ENCODE measurements at places on chromosomes 1 and 21.
A peak's percentile ranks its signal among the peaks of the same experiment; 100 is the strongest.

- DNase-seq: no peak
These were observed 4.6 kb upstream of the WNT2B start for GRCh38 chr1:112504001-112504660.

- peak; percentile 82 for DNase-seq
These were observed at the start of gene DPYD for GRCh38 chr1:97920832-97921571. TSS of gene DPYD (minus strand) at chr1:97921034. CDS start at chr1:97920922, 112 bp downstream.

- no peak for DNase-seq
These were observed 6.2 kb downstream of the DAP3 start for GRCh38 chr1:155695072-155695471.

DNA sequence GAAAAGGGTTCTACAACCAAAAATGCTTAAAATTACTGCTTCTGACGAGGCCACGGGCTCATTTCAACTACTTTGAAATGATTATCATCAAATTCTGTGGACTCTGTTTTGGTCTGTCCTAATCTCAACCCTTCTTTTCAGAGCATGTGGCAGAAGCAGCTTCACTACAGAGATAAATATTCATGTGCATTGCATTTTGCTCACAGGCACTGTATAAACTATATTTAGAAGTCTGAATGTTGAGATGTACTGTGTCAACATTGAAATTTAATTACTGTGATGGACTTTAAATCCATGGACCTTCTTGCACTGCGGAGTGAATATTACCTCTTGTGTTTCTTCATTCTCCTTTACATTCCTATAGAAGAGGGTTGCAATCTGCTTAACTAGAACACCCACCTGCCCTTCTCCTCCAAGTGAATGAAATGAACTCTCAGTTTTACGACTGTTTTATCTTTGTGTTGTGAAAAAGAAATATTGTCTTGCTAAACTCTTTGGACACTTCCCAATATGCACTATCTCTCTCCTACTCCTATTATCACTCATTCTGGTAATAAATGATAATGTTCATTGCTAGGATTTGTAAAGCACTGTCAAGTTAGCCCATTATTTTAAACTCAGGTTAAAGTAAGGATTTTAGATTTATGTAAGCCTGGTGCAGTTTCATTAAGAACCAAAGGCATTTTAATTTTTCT, 281.2 kb upstream of the ST6GALNAC5 start:
- no peak for DNase-seq

DNA sequence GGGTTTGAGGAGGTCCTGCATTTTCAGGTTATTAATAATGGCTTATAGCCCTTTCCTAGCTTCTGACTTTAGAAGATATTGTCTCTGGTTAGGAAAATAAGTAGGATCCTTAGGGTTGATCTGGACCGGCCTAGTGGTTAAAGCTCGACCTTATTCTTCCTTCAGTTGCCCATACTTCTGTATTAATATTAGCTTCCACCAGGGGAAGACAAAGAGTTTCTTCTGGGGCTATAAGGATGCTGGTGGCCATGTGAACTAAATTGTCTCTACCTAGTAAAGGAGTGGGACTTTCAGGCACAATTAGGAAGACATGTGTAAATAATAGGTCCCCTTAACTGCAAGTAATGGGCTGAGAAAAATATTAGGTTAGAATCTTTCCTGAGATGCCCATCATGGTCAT, 20.6 kb upstream of the FCGR2A start:
- no peak for DNase-seq

GRCh38 chr1:78419309-78419708, 71.5 kb upstream of the PTGFR start:
- no peak for DNase-seq

DNA sequence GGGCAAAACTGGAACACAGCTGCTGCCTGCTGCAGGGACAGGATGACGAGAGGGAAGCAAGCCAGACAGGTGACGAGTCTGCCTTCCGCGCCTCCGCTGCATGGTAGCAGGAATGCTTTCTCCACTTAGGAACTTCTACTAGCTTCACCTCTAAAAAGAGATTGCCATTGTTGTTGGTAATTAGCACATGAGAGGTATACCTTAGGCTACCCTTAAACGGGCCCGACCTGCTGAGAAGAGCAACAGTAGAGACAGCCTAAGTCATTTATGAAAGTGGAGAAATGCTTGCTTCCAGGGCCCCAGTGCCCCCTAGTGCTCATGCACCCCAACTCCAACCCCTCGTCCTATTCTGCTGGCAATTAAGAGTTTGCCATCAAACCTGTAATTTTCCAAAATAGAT, 96.9 kb upstream of the AKT3 start:
- DNase-seq: peak; percentile 100

DNA sequence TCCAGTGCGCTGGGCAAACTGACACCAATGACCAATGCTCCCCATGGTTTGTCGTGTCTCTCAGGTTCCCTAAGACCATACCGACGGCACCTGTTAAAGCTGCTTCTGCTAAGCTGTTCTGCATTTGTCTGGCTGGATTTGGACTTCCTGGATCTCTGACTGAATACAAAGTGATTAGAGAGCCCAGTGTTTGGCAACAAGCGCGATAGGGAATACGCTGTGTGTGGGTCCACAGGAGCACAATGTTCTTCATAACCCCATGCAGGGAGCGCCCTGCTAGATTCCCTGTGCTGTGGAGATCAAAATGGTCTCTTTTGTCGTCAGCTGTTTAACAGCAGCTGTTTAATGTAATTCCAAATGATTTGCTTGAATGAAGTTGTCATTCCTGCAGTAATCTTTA, 26.0 kb upstream of the ESRRG start:
- DNase-seq: no peak

DNA sequence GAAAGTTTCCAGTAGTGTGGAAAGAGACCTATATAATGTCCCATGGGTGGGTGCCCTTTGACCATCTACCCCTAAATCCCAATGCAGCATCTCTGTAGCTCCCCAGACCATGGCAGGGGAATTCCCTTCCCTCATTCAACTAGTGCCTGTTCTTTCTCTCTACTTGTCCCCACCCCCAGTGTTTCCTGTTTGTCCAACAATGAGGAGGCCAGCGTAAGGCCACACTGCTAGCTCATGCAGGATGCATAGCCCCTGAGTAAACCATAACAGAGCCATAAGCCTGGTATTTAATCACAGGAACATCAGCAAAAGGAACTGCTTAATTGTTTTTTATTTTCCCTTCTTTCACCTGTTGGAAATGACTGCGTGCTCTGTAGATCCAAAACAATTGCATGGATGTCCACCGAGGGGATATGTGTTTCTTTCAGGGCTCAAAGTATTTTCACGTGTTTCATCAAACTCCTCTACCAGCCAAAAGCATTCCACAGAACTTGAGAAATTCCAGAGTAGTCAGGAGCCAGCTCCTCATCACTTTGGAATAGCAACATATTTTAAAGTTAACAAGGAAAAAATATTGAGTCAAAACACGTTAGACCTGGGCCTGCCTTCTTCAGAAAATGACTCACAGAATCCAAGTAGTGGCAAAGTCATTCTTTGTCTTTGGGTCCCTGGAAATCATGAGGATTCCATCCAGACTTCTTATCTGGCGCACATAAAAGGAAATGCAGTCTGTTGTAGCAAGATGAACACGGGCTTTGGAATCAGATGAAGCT, 162.5 kb upstream of the SGIP1 start:
- no peak for DNase-seq

Measured in NCI-H1694 (cell line).